B cell (primary cell): ENCODE measurements at places on chromosomes 1 and 21.

- DNase-seq = no peak
Measured at GRCh38 chr21:31218830-31219608, 125.0 kb downstream of the TIAM1 start.

GRCh38 chr1:26046246-26047095, 553 bp upstream of the SLC30A2 start:
- DNase-seq = no peak

DNA sequence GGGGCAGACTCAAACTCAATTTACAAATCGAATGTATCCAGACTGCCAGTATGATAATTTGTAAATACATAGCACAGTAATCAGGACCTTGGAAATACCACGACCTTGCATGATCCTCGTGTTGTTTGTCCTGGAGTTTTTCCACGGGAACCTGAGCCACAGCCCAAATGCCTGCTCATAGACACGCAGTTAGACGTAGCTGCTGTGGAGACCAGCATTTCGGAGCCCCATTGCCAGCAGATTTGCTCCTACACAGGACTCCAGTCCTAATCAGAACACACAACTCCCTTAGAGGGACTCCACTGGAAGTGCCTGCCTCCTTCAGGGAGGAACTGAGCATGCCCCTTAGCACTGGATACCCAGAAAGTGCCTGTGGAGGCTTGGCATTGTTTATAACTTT, 163.2 kb downstream of the GALNT2 start:
- no peak for DNase-seq

GRCh38 chr1:218164111-218164929, 120.8 kb upstream of the RRP15 start:
- peak; percentile 42 for DNase-seq

GRCh38 chr21:17139696-17140095, 373.1 kb upstream of the CXADR start:
- DNase-seq = no peak

- no peak for DNase-seq
Measured at GRCh38 chr1:191831572-191831971, 326.7 kb upstream of the RGS18 start.

DNA sequence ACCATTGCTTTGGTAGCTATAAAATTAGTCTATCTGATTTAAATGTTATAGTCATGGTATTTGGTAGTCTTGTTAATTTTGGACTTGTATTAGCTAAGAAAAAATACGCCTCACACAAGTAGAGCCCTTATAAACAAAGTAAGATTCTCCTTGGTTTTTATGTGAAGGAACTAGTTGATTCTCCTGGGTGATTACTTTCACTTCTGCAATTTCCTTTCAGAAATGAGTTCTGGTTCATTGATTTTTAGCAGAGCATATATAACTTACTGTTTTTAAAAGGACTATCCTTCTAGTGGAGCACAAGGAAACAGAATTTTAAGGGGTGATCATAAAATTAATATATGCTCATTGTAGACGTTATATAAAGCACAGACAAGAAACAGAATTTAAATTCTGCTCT, 120.1 kb downstream of the BACH1 start:
- DNase-seq = peak; percentile 58

- no peak for DNase-seq
Measured at GRCh38 chr1:39084191-39084590, 58.0 kb downstream of the NDUFS5 start.

DNA sequence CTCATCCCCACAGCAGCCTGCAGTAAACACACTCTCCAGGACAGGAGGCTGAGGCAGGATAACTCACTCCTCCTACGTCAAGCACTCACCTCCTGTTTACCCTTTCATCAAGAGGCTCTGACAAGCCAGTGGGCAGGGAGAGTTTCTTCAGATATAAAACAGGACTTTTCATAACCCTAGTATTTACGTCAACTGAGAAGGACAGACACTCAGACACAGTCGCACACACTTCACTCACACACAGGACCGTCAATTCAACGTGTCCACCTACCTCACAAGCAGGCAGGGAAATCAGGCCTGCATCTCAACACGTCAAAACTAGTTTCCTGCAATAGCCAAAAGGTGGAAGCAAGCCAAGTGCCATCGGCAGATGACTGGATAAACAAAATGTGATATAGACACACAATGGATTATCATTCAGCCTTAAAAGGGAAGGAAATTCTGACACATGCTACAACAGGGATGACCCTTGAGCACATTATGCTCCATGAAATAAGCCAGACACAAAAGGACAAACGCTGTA, 48.6 kb downstream of the ITPKB start:
- DNase-seq = no peak

DNA sequence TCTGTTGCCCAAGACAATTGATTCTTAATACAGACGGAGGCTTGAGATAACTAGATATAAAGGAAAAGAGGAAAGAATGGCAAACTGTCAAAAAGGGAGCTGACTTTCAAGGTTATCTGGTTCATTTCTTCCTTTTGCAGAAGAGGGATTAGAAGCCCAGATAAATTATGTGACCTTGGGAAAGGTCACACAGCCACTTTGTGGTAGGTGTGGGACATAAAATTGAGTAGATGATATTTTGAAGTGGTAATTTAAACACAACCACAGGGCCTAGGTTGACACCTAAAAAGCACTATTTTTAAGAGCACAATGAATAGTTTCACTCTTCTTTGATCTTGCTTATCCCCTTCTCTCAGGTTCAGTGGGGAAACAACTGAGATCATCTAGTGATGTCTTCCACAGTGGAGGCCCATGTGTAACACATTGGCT, 16.9 kb upstream of the KIAA0040 start:
- no peak for DNase-seq

DNA sequence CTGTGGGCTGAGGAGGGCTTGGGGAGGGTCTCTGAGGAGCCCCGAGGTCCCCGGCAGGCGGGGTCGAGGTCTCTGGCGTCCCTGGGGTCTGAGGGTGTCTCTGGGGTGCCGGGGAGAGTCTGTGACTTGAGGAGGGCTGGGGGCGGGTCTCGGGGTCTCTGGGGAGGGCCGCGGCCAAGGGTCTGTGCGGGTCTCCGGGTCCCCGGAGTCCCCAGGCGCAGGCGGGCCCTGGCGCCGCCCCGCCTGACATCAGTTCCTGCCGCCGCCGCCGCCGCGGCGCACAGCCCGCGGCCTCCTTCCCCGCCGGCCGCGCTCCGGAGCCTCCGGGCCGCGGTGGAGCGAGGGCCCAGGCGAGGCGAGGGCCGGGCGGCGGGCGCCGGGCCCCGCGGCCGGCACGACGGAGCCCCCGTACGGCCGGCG, at the start of gene PLEKHM2:
TSS of gene PLEKHM2 (plus strand) at position 279 of the 420 bp plus-strand sequence. CDS start 239 bp downstream, outside the sequence.
- DNase-seq = peak; percentile 77

DNA sequence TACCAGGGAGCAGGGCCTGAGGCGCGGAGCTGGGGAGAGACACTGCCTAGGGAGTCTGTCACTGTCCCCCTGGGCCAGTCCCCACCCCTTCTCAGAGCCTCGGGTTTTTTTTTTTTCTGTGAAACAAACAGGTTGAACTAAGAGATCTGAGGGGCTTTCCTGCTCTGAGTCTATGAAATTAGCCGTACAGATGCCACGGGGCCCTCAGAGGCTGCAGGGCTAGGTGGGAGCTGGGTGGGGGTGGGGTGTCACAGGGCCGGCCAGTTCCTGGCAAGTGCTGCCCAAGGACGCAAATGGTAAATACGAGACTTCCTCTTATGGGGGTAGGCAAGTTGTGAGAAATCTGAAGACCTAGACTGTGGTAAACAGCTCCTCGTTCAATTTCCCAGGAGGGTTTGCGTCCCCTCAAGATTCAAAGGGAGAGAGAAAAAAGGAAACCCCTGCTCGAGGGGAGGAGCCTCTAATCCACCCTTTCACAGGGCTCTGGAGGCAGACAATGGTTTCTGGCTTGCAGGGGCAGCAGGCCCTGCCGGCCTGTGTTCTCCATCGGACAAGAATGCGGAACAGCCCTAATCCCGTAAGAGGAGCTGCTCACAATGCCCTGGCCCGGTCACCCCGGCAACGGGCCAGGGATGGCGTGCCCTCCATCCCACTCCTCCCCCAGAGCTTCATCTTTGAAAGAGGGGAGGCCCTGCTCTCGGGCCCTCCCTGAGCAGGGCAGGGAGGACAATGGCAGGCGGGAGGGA, 7.8 kb downstream of the NUAK2 start:
- DNase-seq = peak; percentile 90

GRCh38 chr21:21101911-21102310, 103.7 kb downstream of the NCAM2 start:
- no peak for DNase-seq

DNA sequence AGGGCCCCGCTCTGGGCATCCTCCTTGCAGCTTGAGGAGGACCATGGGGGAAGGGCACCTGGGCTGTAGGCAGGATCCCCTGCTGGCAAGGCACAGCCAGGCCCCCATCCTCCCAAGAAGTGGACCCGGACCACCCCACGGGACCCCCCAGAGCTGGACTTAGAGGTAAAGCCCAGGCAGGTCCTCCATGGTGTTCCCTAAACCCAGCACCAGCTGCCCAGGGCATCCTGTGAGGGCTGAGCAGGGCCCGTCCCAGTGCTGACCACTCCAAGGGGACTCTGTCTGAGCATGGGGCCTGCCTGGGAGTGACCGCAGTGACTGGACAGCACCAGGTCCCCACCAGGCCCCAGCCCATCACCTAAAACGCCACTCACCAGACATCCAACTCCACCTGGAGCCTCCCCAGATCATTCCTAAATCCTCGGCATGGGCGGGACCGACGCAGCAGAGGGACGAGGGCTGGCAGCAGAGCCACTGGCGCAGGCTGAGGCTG, 21.3 kb downstream of the COL6A2 start:
- no peak for DNase-seq

GRCh38 chr1:212514056-212514614, 81.4 kb downstream of the NENF start:
- DNase-seq = no peak

DNA sequence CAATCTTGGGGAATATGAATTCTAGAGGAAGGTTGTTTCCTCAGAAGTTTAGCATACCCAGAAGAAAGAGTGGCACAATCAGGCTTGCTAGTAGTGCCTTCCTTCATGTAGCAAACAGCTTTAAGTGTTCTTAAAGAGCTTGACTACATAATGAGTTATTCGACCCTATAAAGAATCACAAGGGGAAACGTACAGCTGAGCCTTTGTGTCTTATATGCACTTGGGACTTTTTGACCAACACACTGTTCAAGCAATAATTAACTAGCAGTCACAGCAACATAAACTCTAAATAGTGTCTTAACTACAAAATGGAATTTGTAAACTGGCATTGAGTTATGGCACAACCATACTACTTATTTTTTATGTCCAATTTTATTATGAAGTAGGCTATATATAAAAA, 86.1 kb downstream of the TTLL7 start:
- no peak for DNase-seq

DNA sequence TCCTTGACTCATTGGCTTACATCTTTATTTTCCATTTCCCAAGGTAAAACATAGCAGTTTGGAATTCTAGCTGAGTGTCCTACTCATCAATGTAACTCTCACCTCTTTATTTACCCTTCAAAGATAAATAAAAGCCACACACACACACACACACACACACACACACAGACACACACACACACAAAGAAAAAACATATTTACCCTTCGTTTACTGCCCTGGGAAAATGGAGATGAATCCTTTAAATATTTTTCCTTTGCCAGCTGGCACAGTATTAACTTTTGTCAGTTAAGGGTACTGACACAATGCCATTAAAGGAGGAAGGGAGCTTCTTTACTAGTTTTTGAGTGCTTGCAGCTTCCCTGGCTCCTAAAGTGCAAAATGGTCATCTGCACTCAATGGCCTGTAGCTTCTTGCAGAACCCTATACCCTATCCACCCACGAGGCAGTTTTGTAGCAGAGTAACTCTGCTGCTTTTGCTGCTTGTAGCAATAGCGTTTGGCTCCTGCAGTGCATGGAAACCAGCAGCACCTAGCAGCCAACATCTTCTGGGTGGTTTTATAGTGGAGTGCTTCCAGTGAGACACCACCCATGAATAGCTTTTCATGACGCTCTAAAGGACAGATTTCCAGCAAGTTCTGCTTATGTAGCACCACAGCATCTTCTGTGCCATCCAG, 103.7 kb downstream of the HS2ST1 start:
- DNase-seq = no peak

DNA sequence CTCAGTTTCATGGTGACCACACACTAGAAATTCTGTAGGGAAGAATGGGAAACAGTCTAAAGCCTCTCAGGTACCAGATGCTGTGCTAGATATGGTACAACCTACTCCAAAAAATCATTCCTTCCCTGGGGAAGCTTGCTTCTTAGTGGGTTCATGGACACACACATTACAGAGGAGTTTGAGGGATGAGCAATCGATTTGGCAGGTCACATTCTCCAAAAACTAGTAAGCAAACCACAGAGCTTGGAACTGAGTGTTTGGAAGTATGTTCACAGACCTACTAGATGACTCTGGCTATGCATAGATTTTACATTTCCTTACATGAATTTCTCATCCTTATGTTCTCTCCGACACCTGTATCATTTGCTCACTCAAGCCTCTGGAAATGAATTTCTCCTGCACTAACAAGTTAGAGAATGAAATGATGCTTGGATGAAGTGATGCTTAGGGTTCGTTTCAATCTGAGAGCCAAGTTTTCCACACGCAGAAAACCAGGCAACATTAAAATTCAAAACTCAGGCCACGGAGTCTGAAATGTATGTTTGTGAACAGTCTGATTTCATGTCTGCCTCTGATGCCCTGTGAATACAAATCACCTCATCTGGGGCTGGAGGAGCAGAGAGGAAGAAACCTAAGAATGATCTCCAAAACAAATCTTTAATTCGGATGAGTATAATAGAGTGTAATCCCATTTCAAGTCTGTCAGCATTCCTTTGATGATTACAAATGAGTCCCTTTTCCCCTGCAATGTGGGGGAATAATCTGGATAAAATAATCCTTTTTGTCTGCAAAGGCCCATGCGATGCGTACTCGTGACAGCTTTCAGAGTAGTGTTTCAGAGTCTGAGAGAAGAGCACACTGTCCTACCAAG, 11.0 kb downstream of the EVA1C start:
- DNase-seq = no peak

- DNase-seq = peak; percentile 81
Measured at GRCh38 chr1:9196129-9197040, 38.2 kb upstream of the H6PD start.

DNA sequence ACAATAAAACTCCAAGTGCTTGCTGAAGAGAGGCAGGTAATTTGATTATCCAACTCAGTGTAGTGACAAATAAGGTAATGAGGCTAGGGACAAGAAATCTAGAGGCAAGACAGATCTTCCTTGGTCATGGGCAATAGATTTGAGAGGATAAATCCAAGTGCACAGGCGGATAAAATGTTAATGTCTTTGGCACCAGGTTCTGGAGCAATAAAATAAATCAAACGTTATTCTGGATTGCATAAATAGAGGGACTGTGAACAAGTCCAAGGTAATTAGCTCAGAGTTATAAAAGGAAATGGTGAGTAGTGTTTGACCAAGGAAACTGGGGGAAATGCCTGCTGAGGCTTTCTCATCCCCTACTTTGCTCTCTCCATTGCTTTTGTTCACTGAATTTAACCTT, 329.3 kb upstream of the PROX1 start:
- DNase-seq = no peak

- DNase-seq = no peak
Measured at GRCh38 chr1:8905582-8906191, 27.2 kb upstream of the ENO1 start.
